Stimulated activated CD8-positive, alpha-beta memory T cell treated with anti-CD3 and anti-CD28 coated beads, Interleukin-4, amount 100 ng/mL, for 1 hour (primary cell): ENCODE measurements at places on chromosomes 12 and 14.

- DNase-seq, result no peak
Observed at GRCh38 chr12:118682656-118683055, 298.7 kb upstream of the SRRM4 start.

- DNase-seq, result no peak
Observed at GRCh38 chr14:74636424-74637177, 24.6 kb upstream of the LTBP2 start.

GRCh38 chr12:56988207-56988739, 18.1 kb downstream of the ZBTB39 start:
- DNase-seq, result no peak

DNA sequence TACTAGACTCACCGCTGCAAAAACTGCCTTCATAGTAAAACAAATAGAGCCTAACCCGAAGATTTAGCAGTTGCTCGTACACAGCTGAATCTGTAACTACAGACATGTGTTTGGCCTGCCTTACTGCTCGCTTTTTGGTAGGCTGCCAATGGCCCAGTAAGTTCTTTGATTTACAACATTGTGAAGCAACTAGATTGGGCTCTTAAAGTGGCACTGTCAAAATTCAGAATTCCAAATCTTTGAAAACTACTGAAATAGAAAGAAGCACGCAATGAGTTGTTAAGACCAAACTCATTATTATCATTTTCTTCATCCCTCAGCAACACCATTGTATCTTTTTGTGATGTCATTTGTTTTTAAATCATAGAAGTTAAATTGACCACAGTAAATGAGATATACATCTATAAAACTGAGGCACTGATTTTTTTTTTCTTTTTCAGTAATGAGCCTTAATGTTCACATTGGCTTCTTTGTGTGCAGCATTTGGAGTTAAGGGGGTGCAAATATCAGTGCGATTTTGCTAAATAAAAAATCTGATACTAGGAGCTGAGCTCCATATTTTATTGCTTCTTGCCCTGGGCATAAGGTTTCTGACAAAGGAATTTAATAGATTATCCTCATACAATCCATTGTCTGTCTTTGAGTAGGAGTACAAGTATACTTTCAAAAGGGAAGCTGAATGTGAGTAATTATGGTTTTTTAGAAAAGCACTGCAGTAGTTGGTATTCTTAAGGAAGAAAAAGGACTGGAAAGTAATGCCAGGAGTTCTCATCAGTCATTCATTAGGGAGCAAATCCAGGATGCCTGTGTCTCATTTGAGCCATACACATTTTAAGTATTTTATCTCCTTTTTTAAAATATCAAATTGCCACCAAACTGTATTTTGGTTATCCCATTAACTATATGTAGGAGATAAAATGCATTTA, 138.5 kb downstream of the KICS2 start:
- DNase-seq, result no peak

DNA sequence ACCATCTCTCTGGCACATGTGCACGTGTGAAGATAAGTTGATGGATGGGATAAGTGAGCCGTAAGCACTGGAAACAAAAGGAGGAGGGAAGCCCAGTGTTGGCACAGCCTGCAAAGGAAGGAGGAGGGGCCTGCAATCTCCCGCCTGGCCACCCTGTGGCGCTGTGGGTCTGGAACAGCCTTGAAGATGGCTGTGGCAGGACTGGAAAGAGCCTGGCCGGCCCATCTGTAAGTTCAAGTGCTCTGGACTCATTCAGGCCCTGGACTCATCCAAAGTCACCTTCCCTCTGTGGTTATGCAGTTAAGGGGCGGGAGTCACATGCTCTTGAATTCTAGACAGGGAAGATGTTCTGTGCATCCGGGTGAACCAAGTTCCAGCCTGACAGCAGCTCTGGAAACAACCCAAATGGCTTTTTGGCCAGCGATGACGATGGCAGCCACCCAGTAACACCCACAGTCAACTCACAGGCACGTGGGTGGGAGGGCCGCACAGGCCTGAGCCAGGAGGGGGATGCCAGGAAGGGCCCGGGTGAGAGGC, 50.4 kb downstream of the CHGA start:
- DNase-seq, result no peak

- no peak for DNase-seq
Observed at GRCh38 chr14:81669308-81669707, 135.7 kb upstream of the SEL1L start.

- DNase-seq, result no peak
Observed at GRCh38 chr12:55915482-55915859, 12.2 kb downstream of the PYM1 start.

- DNase-seq, result no peak
Observed at GRCh38 chr12:96249196-96250118, 55.3 kb downstream of the ELK3 start.

DNA sequence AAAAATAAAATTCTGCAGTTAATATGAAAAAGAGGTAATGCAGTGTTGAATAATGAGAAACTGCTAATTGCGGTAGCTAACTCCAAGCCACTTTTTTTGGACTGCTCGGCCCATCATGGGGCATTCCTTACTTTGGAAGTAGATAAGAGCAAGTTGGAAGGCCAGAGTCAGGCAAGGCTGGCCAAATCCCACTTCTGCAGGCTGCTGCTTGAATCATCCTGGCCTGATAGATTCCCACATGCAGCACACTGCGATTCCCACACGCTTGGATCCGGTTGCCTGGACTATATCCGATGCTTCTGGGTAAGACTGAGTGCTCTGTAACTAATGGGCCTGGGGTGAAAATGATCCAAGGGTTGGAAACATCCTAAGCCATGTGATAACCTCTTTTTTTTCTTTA, 10.6 kb downstream of the EIF2B2 start:
- DNase-seq, result no peak

GRCh38 chr14:23327947-23328744, 6.9 kb downstream of the PABPN1 start:
- no peak for DNase-seq

DNA sequence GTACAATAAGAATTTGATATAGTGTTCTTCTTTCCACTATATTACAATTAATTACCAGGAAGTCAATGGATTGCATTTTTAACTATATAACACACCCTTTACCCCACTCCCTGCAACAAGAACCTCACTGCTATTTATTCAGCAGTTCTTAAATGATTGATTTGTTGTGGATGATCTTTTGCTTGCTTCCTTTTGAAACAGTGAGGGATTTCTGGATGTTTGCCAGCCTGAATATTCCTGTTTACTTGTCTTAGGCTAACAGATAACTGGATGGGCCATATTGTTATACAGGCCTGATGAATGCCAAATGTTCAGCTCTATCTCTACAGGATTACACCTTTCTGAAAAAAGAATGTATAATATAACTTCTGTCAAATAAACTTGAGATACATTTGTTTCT, 497.6 kb downstream of the APAF1 start:
- DNase-seq, result no peak

DNA sequence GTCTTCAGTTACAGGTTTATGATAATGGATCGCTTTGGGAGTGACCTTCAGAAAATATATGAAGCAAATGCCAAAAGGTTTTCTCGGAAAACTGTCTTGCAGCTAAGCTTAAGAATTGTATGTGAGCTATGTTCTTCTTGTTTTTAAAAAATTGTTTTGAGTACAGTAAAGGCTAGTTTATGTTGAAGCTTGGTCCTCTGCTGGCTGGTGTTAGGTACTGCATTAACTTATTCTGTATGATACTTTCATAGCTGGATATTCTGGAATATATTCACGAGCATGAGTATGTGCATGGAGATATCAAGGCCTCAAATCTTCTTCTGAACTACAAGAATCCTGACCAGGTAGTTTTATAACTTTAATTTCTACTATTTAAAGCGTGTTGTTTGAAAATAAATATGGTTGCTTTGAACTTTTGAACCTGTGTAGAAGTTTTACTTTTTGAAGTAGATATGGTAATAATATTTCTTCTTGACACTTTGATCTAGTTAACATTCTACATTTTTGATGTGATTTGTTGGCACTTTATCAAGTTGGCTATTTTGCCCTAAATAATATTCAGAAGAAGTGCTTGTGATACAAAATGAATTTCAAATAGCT, 55.7 kb downstream of the VRK1 start:
- DNase-seq, result no peak

DNA sequence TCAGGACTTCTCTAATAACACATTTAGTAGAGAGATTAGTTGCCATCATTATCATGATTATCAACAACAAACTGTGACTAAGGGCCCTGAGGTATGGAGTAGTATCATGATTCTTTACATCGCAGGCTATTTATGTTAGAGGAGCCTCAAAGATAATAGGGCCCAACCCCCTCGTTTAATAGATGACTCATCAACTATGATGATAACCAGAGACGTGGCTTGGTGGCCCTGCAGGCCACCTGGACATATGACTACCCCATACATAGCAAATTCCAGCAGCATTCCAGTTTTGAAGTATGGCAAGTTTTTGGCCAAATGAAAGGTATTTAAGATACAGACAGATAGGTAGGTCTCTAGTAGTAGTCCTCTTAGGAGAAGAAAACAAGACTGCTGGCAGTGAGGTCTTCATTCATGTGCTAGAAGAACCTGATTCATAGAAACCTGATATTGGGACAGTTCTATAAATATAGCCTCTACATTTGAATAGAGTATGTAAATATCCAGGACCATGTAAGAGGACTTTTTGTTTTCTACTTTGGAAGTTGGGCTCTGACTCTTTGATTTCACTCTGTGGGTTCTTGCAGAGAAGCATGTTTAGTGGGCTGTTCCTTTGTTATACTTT, 5.6 kb downstream of the RIC8B start:
- no peak for DNase-seq

DNA sequence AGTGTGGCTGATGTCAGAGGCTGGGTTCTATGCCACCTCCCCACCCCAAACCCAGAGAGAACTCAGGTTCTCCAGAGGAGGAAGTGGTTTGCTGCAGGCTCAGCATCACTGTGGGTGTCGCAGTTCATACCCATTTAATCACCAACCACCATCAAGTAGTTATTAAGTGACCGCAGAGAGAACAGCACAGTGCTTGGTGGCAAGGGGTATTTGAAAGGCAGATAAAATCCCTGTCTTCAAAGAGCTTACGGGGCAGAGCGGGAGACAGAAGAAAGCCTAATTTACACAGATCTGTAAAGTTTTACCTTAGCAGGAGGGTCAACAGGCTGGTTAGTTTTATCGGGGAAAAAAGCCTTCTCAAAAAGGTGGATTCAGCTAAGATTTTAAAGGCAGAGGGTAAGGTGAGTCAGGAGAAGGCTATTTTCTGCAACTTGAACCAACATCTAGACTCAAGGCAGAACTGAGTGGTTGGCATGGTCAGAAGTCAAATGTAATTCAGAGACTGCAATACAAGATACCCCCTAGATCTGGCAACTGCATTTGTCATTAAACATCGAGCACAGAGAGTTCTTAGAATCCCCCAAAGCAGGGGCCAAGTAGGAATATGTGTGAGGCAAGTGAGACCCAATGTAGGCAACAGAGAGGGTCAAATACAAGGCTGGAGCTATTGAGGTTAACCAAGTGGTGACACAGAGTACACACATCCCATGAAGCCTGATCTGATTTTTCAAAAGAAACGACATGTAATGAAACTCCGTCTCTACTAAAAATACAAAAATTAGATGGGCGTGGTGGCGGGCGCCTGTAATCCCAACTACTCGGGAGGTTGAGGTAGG, 13.2 kb downstream of the PXN start:
- peak; percentile 41 for DNase-seq

- DNase-seq, result no peak
Observed at GRCh38 chr12:21416511-21417121, 20.8 kb upstream of the PYROXD1 start.

DNA sequence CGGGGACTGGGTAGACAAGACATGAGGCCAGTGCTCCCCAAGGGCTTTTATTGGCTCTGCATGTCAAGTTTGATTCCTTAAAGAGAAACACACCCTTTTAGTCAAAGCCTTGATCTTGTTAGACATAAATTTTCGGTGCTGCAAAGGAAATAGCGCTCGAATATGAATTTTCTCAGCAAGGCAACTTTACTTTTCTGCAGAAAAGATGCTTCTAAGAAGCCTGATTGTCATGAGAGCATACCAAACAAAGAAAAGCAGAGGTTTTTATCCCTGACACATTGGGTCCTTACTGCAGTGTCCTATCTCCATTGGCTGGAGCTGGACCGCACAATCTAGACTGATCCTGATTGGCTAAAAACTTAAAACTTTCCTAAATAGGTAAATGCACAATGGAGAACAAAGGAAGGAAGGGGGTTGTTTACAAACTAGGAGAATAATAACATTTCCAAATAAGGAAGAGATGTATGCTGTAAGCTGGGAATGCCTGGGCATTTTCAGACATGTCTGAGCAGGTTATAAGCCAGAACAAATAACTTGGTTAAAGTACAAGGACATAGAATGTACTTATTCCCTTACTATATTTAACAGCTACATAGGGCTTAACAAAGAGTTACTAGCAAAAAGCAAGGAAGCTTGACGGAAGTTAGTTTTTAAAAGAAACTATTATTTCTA, 17.2 kb downstream of the TXNRD1 start:
- no peak for DNase-seq

DNA sequence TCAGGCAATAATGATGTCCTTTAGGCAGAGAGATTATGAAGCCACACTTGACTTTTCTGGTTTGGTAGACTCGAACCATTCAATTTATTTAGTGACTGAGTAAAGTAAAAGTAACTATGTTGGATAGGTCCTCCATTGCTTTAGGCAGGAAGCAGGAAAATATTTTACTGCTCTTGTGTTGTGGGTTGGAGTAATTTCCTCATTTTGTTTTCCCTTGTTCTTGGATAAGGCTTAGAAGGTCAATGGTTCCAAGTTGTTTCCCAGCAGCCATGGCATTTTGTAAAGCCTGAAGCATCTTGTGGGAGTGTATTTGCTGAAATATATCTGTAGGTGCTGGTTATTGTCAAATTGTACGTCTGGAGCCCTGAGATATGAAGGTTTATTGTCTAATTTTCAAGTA, 161.2 kb upstream of the SLC38A2 start:
- DNase-seq, result no peak

DNA sequence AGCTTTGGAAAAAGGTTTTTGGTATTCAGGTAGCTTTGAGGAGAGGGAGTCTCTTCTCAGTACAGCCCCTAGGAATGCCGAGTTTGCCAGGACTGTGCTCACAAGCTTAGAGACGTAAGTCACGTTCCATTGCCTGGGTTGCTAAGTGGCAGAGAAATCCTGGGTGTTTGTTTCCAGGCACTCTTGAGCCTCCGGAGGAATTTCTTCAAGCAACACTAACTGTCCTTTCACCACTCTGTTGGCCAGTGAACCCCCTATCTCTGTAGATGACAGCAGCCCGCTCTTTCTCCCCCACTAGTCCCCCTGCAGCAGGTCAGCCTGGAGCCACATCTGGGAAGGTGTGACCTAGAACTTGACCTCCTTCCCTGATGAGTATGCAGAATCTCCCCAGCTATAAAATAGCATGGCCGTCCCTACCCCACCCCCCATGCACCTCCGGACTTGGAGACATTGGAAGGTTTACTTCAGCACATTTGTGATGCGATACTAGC, 162.7 kb downstream of the ZFP36L1 start:
- no peak for DNase-seq

GRCh38 chr14:64612021-64612380, 62.2 kb downstream of the PPP1R36 start:
- no peak for DNase-seq

GRCh38 chr12:119989361-119989730, 310 bp downstream of the BICDL1 start:
- DNase-seq, result no peak

- no peak for DNase-seq
Observed at GRCh38 chr12:125014526-125014925, 21.1 kb downstream of the BRI3BP start.
